H9 (cell line): ENCODE measurements at places on chromosomes 4 and X. TPM values are rescaled to one million over a fixed set of nuclear protein-coding genes. Genes with fewer than 3 reads are reported as not detected.

GRCh38 chr4:118983293-118983692, 94.6 kb downstream of the SYNPO2 start:
- H3K36me3 ChIP-seq = no peaks in the 10 kb centered on the region
- no peaks in the 10 kb centered on the region for H3K27me3 ChIP-seq
- H3K27ac ChIP-seq = no peak overlapping the region
- DNase-seq = no peak

DNA sequence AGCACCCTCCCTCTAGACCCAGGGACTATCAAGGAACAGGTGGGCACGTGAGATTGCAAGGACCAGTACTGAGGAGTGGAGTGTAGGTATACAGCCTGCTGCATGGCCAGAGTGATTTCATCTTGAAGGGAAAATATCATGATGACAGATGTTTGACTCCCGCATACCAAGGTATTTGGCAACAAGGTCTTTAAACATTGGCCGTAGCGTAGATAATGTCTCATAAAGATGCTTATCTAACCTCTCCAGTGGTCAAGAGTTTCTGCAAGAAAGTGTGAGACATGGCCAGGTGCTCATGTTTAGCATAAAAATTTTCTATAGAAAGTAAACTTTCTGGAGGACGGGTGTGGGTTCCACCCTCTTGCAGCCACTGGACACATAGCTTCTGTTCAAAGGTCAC, 18.7 kb upstream of the ZNF630 start:
- peaks cover 2% of the 10 kb centered on the region; the same call in 1 of the 2 replicates for H3K36me3 ChIP-seq
- DNase-seq = no peak
- H3K27me3 ChIP-seq = no peaks in the 10 kb centered on the region
- H3K4me1 ChIP-seq = no peaks in the 10 kb centered on the region
- no peak overlapping the region for H3K27ac ChIP-seq

Gene PPEF2
- not detected in 2 replicates for total RNA-seq

Gene USP26
- not detected in 2 replicates for total RNA-seq

Gene HS3ST1
- 0.04 and 0.20 TPM in 2 replicates for total RNA-seq
